Dorsolateral prefrontal cortex (tissue), 122 donors: ENCODE measurements at places on chromosomes 5 and 9.
A peak's percentile ranks its signal among the peaks of the same experiment; 100 is the strongest.

DNA sequence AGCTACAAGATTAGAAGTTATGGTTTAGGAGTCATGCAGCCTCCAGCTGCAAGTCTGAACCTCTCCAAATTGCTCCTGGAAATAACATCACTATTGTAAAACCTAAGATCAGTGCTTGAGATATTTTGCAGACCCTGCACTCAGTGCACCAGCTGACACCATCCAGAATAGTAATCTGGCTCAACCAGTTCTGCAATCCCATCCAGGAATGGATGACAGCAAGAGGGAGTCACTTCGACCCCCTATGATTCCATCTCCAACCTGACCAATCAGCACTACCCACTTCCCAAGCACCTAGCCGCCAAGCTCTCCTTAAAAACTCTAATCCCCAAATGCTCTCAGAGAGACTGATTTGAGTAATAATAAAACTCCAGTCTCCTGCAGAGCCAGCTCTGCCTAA is 37.9 kb upstream of the NR4A3 start:
- no peak for DNase-seq

DNA sequence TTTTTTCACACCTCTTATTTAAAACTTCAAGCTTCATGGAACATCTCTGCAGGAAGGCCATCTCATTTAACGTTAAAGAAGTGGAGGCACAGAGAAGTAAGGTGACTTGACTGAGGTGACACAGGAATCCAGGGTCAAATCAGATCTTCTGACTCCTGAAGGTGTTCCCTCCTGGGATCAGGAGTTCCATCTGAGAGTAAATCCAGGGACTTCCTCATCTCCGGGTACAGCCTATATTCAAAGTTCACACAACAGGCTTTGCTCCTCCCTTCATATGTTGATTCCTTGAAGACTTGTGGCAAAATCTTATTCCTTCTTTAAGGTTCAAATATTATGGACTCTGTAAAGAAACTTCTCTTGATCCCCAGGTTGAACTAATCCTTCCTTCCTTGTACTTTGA is 313.1 kb upstream of the CLINT1 start:
- no peak for DNase-seq

DNA sequence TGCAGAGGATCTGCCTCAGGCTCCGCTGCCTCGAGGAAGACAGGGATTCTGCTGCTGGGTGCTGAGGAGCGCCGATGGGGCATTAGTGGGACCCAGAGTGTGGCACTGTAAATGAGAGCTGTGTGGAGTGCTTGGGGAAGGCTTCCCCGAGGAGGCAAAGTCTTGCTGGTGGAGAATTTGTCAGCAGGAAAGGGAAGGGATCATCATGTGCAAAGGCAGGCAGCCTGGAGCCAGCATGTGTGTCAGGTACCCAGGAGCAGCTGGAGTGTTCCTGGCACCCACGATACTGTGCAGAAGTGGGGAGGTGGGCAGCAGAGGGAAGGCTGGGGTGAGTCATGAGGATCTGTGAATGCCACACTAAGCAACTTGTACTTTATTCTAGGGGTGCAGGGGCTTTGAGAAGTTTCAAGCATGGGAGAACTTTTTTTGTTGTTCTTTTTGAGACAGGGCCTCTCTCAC is 12.3 kb downstream of the B4GALT7 start:
- DNase-seq, result peak; percentile 30

DNA sequence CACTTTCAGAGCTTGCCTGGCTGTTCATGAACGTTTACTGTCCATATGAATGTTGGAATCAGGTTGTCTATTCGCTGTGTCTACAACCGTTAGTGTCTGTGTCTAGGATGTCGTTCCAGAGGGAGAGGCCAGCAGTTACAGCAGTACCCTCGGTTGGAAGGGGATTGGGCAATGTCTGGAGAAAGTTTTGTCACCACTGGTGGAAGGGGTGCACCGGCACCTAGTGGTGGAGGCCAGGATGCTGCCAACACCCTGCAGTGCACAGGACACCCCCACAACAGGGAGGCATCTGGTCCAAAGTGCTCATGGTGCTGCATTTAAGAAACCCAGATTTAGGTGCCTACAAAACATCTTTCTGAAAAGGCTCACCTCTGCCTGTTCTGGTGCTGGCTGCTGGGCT is 220.7 kb downstream of the FANCC start:
- DNase-seq, result no peak

DNA sequence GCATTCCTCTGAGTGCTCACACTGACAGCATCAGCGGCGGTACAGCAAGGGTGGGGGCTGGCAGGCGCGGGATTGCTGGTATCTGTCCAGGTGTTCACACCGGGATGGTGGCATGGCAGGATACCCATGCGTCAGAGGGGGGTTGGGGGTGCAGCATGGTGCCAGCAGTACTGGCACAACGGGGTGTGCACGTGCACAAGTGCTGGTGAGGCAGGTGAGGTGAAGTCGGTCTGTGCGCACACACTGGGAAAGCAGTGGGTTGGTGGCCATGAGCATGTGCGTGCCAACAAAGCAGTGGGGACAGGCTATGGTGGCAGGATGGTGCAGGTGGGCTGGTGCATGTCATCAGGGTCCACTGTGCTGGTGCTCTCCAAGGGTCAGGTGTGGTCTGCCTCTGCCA is 819.6 kb upstream of the EDIL3 start:
- no peak for DNase-seq

- DNase-seq, result no peak
Measured at GRCh38 chr5:149904977-149905376, 39.6 kb downstream of the PDE6A start.

GRCh38 chr9:91842358-91843049 is 107.5 kb downstream of the ROR2 start:
- no peak for DNase-seq
